ENCODE measurements at places on chromosomes 4 and X.

- no peak for DNase-seq
These were observed 133.0 kb downstream of the MAD2L1 start for GRCh38 chr4:119933606-119934005.

- no peak for DNase-seq
These were observed 13.6 kb upstream of the BMP2K start for GRCh38 chr4:78762529-78762928.

DNA sequence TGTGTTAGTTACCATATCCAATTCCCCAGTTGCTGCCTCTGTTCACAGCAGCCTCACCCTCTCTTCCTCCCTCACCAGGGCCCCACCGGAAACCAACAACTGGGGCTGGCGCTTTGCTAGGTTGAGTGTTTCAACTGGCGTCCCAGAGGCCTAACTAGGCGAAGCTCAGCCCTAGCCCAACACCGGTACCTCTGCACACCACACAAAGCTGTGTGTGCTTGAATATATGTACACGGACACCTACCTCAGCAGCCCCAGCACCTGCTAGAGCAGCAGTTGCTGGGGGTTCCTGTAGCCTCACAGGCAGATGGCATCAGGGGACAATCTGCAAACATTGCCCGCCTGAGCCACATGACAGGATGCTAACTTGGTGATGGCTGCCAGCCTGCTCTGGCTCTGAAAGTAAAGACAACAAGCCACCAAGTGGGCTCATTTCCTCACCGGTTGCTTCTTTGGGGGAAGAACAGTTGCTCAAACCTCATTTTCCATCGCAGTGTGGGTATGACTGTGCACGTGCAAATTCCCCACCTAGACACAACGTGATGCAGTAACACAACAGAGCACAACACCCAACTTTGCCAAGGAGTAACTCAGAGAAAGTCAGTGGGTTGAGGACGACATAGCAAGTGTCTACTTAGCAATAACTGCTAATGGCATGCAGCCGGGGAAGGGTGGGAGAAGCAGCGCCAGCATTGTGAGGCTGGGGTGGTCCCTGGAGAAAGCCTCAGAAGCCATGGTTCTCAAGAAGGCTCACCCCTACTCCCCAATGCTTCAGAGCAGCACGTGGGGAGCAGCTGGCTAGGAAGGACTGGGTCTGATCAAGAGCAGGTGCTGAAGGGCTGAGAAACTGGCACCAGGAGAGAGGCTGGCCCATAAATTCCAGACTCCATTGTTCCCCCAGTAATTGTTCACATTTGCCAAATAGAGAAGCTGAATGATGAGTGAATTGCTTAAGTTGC, 139.5 kb downstream of the SH3KBP1 start:
- DNase-seq = no peak

DNA sequence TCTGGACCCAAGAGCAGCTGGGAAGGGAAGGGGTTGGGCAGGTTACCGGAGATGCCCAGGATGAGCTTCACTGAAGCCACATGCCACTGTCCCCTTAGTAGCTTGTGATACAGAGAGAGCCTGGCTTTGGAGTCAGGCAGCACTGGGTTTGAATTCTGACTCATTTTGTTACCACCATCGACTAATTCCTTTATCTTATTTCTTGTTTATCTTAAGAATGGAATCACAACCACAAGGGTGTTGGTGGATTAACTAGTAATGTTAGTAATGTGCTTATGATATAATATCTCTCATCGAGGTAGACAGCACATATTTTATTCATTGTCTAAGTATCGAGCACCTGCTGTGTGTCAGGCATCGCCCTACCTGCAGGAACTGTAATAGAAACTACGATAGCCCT, 17.7 kb upstream of the STX18 start:
- no peak for DNase-seq

GRCh38 chr4:152831416-152831815, 51.7 kb downstream of the ARFIP1 start:
- no peak for DNase-seq

DNA sequence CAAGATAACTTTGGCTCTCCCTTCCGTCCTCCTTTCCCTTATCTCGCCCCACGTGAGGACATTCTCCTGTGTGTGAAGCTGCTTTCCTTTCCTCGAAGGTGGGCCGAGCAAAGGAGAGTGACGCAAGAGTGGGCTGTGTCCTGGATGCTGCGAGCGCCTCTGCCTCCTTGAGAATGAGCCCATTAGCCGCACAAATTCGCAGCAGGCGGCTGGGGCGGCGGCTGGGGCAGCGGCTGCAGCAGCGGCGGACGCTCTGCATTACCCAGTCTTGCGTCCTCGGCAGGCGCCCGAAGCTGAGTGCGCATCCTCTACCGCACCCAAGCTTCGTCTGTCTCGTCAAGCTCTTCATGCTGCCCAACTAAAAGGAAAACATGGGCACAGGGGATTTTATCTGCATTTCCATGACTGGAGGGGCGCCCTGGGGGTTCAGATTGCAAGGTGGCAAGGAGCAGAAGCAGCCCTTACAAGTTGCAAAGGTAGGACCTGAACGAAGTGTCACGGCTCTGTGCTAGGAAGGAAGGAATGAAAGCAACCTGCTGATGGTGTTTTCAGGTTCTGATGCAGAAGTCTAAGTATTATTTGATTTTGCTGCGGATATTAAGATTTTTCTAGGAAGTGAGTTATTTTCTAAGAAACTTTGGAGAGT, at the start of gene SYNPO2:
SYNPO2 (plus strand) TSS at position 189 of the 646 bp plus-strand sequence; CDS start at position 372, 183 bp downstream.
- peak; percentile 34 for DNase-seq

DNA sequence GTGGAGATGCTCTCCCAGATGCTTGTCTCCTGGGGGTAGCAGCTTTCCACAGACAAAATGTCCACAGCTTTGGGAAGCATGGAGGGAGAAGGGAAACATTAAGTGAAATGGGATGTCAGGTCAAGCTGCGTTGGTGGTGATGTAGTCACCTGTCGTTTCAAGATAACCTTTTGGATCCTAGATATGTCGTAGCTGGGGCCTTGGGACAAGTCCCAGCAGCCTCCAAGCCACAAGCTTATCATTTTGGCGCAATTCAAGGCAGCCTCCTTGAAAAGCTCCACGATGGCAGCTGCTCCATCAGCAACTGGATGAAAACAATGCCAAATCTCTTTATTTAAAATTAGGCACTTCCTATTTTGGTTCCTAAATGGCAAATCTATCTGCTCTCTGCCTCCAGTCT, 52.0 kb downstream of the RTL9 start:
- no peak for DNase-seq

GRCh38 chr4:4417886-4418285, 31.0 kb downstream of the NSG1 start:
- no peak for DNase-seq

DNA sequence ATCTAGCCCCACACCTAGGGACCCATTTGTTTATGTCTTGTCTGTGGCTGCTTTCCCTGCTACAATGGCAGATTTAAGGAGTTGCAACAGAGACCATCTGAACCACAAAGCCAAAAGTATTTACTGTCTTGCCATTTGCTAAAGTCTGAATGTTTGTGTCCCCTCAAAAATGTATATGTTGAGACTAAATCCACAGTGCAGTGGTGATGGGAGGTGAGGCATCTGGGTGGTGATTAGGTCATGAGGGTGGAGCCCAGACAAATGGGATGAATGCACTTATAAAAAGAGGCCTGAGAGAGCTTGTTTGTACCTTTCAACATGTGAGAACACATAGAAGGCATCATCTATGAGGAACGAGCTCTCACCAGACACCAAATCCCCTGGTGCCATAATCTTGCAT, 137.3 kb downstream of the TMEM144 start:
- DNase-seq = no peak

GRCh38 chrX:12419591-12419990, 281.3 kb downstream of the FRMPD4 start:
- no peak for DNase-seq

DNA sequence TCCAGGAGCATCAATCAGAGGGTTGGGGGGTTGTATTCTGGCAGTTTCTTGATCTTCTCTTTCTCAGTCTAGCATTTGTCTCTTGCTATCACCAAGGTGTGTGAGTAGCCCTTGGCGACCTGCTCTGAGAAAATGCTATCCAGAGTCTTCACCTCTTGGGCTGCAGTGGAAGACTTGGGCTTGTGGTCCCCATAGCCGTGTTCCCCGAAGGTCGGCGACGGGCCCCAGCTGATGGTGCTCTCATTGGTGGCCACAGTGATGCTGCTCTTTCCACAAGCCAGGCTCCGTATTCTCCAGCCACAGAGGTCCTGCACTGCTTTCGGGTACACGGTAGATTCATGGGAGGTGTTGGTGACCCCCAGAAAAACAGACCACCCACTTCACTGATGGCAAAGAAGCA, 25.9 kb upstream of the ETNPPL start:
- no peak for DNase-seq

DNA sequence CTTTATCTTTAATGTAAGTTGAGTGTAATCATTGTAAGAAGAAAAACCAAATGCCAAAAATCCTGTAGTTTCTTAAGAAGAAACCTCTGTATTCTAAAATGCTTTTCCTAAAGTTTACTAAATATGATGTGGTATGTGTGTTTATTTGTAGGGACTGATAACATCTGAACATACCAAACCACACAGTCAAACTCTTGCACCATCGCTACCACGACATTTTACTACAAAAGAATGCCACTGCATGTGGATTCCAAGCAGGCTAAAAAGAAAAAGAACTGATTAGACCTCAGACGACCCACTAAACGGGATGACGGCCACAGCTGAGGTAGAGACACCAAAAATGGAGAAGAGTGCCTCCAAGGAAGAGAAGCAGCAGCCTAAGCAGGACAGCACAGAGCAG, 46.1 kb downstream of the LAS1L start:
- DNase-seq = no peak

GRCh38 chr4:57139783-57140182, 29.6 kb upstream of the IGFBP7 start:
- no peak for DNase-seq

GRCh38 chrX:21132686-21133393, 241.4 kb upstream of the CNKSR2 start:
- DNase-seq = no peak

- DNase-seq = no peak
These were observed 6.0 kb downstream of the NOA1 start for GRCh38 chr4:56971383-56971782.

DNA sequence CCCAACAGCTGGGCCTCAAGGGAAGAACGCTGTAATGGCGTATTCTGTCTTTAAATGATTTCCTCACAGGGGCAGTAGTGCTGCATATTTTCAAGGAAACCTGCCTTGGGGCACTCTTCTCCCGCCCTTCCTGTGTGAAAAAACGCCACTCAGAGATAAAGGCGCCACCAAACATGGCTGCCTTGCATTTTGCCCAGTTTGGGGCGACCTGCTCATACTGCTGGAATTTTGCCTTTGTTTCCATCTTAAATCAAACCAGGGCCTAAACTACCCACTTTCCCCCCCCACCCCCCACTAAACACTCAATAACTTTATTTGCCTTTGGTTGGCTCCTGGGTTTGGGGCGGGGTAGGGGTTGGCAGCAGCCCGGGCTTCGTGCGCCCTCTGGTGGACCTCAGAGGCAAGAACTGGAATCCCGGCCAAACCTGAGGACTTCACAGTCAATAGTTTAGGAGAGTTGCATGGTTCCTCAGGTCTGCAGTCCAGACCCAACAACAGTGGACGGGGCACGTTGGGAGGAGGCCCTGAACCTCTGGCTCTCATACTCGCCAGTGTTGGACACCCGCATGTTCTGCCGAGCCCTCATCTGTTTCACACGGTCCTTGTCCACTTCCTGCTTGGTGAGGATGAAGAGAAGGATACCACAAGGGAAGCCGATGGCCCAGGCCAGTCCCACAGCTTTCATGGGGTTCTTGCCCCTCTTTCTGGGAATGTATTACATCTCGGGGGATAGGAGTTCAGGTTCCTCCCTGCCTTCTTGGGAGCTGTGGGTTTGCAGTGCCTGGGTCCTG, 220.1 kb upstream of the STK26 start:
- DNase-seq = no peak

DNA sequence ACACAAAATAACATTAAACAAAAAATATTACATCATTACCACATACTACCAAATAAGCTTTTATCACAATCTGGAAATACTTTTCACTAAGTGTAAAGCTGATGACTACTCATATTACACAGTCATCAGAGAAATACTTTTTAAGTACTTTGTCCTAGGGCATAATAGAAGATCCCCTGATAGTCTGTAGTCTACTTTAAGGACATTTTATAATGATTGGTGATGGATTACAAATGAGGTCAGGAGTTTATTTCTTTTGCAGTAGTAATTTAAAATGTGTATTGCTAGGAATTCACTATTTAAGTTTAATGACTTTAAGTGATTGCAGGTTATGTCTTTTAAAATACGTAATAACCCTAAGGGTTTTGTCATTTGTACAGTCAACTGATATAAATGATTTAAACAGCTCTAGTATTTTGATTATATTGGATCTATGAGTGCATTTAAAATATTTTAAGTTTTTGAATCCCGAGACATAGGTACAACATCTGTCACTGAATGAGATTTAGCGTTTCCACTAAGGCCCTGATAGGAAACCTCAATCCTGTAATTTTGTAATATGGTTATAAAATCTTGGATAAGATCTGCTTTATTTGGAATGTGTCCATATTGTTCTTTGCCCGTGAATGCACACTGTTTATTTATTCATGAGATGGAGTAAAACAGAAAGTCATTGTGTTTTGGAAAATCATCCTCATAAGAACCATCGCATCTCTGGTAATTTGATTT, 189.5 kb downstream of the ARAP2 start:
- no peak for DNase-seq

DNA sequence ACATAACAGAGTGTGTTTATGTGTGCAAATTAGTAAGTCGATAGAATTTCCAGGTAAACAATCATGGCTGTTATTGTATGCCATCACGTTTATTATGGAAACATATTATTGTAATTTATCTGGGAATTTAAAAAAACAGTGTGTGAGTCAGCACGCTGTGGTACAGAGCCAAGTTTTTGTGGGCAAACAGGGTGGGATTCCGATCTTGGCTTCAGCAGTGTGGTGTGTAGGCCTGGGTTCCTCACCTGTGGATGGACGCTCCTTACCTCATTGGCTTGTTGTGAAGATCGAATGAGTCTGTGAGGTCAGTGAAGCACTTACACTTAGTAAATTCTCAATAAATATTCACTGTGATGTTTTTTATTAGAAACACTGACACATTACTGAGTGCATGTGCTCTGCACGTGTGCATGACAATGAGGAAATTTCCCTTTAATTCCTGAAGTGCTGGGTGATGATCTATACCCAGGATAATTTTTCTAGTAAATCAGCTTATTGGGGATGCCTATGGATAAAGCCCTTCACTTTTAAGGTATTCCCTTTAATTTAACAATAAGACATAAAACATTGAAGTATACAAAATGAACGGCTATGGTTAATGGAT, 36.4 kb downstream of the SLIT2 start:
- no peak for DNase-seq
